D341Med (cell line): ENCODE measurements at places on chromosomes 5 and 9.

- no peak for DNase-seq
These were observed 11.9 kb downstream of the GLIPR2 start for GRCh38 chr9:36148311-36149051.

DNA sequence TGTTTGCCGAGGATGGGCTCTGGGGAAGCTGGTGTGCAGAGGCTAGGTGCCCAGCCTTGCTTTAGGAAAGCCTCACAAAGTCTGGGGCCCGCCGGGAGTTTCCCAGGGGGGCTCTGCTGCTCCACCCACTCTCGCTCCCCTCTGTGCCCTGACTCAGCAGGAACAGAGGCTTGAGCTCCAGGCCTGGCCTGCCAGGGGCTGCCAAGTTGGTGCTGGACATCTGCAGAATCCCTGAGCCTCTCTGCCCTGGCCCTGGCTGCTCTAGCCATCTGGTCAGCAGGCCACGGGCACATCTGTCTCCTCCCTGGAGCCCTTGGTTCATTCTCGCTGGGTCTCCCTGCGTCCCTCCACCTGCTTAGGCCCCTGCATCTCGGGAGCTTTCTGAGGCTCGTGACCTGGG is 647 bp upstream of the ADAMTSL2 start:
- DNase-seq: no peak

- DNase-seq: no peak
These were observed 8.9 kb downstream of the IRF1 start for GRCh38 chr5:132481596-132482211.

- no peak for DNase-seq
These were observed 25.1 kb downstream of the NANS start for GRCh38 chr9:98081477-98082219.

DNA sequence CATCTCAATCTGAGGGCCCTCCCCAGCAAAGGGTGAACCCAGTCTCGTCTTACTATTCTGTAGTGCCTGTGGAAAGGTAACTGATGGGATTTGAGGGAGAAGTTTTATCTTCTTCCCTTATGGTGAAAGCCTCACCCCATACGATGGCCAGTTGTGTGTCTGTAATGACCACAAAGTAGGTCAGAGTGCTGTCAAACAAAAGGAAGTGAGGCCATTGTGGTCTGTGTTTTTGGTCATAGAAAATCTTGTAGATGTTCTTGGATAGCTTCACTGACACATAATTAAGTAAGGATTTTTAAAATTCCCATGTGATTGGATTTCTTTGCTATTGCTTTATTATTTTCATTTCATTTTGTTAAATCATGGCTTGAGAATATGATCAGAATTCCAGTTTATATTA is 505.1 kb upstream of the KLF4 start:
- DNase-seq: no peak

DNA sequence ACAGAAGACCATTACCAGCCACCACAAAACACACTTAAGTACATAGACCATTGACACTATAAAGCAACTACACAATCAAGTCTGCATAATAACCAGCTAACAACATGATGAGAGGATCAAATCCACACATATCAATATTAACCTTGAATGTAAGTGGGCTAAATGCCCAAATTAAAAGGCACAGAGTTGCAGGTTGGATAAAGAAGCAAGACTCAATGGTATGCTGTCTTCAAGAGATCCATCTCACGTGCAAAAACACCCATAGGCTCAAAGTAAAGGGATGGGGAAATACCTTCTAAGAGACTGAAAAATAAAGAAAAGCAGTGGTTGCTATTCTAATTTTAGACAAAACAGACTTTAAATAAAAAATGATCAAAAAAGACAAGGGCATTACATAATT is 113.6 kb upstream of the CD180 start:
- no peak for DNase-seq

DNA sequence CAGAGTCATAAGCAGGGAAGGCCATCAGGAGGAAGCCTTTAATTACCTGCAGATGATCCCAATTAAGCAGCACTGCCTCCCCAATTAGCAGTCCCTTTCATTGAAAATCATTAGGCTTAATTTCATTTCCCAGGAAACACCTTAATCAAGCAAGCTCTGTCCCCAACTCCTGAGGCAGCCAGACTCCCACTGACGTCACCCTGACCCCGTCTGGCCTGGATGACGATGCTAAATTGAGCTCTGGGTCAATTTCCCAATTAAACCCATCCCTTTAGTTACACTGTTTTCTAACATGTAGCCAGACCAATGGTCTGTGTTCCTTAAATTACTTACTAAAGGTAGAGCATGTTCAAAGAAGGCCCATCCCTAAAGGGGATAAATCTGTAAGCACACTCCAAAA is 84.0 kb upstream of the SPOCK1 start:
- no peak for DNase-seq

- DNase-seq: peak; percentile 40
These were observed 19.0 kb upstream of the FER start for GRCh38 chr5:108728566-108729241.

DNA sequence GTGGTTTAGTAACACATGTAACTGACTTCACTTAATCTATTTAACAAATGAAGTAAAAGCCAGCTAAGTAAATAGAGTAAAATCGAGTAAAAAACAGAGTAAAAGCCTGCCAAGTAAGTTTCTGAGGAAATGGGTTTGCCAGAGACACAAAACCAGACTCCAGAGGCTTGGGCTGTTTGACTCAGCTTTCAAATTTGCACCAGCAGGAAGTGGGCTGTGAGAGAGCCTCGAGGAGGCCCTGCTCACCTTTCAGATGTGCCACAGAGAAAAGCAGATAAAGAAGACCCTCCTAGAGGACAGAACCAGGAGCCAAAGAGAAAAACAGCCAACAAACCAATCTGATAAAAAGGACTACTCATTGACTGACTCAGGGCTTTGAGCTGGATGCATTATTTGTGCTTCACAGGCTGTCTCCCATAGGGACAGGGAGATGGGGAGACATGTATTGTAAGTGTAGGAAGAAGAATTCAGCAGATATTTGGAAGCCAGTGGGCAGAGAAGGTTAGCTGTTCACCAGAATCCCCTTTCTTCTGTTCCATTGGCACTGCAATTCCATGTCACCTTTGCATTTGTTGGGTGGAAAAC is 14.4 kb upstream of the AMACR start:
- no peak for DNase-seq

DNA sequence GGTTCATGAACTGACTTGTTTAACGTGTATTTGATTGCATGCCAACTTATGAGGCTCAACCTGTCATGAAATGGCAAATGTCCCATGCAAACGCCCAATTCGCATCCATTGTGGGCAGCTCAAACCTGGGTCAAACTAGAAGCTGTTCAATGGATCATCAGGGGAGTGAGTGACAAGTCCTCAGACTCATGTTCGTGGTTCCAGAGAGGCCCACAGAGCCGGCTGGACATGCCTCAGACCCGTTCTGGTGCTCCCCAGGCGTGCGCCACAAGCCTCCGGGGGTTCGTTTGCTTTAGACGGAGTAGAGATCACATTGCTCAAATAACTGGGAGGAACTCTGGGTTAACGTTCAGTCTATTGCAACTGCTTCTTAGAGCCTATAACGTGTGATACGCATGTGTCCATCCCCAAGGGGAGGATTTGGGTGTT is 15.0 kb downstream of the GFI1B start:
- DNase-seq: peak; percentile 11

GRCh38 chr5:35233601-35234000 is 3.3 kb upstream of the PRLR start:
- DNase-seq: no peak

DNA sequence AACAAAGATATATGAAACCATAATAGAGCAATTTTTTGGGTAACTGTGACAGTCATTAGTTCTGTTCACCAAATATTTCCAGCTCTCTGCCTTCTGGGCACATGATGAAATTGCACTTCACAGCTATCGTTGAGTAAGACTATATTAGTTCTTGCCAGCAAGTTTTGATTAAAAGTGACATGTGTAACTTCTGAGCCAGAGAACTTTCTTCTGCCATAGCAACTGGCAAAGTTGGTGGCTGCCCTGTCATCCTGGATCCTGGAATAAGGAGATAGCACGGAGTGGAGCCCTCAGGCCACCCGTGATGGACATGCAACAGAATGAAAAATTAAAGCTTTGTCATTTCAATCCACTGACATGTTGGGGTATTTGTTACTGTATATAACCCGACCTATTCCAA is 194.4 kb upstream of the VCAN start:
- no peak for DNase-seq

- no peak for DNase-seq
These were observed 1409.7 kb upstream of the CDH18 start for GRCh38 chr5:21397693-21398092.

GRCh38 chr5:99320436-99320835 is 391.6 kb upstream of the CHD1 start:
- DNase-seq: peak; percentile 57

- no peak for DNase-seq
These were observed 3.8 kb upstream of the ORM1 start for GRCh38 chr9:114319147-114319546.

DNA sequence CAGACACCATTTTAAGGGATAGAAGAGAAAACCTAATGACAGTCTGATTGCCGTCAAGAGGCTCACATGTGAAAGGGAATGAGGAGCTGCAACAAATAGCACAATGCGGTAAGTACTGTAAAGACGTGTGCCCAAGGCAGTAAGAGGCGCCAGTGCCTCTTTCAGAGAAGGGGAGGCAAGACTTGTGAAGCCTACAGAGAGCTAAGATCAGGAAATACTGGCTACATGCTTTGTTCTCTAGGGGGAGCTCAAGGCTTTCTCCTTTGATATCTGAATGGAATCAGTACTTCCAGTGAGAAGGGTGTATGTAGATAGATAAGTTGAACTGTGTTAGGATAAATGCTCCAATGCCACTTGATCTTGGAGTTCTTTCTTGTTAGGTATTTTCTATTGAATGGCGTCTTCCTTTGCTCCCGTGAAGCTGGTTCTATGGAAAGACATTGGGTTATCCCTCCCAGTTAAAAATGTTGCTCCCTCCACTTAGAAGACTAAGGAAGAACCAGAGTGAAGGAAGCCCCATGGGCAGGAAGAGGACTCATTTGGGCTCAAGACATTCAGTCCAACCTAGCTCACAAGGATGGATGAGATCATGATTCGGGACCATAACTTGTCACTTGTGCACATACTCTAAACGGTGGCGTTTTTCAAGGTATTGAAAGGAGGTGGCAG is 23.5 kb upstream of the ALDOB start:
- peak; percentile 66 for DNase-seq

GRCh38 chr5:9698125-9698826 is 68.1 kb upstream of the TAS2R1 start:
- no peak for DNase-seq

GRCh38 chr5:142720641-142721271 is 34.9 kb upstream of the FGF1 start:
- no peak for DNase-seq

- DNase-seq: no peak
These were observed 126.9 kb downstream of the TLE1 start for GRCh38 chr9:81562231-81563019.

- peak; percentile 71 for DNase-seq
These were observed 19.2 kb downstream of the WNK2 start for GRCh38 chr9:93203026-93203717.

DNA sequence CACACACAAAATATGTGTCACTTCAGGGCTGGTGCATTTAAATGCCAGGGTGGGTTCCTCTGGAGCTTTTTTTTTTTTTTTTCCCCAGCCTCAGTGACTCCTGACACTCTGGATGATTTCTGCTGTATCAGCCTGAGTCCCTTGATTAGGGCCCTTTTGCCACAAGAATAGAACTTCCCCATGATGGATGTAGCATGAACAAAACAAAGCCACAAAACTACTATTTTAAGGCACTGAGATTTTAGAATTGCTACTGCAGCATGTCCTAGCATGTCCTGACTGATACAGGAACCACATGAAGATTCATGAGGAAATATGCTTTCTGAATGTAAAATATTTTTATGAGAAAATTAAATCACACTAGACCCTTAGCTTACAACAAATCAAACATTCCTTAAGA is 13.9 kb upstream of the ADGRD2 start:
- no peak for DNase-seq

GRCh38 chr5:152638996-152639552 is 234.0 kb upstream of the NMUR2 start:
- DNase-seq: no peak
